Stimulated activated CD8-positive, alpha-beta memory T cell treated with anti-CD3 and anti-CD28 coated beads, Interleukin-7, amount 100 ng/mL, for 4 hours (primary cell): ENCODE measurements at places on chromosomes 5 and 9.

GRCh38 chr9:135906291-135907005 is 898 bp downstream of the CAMSAP1 start:
- DNase-seq: no peak

DNA sequence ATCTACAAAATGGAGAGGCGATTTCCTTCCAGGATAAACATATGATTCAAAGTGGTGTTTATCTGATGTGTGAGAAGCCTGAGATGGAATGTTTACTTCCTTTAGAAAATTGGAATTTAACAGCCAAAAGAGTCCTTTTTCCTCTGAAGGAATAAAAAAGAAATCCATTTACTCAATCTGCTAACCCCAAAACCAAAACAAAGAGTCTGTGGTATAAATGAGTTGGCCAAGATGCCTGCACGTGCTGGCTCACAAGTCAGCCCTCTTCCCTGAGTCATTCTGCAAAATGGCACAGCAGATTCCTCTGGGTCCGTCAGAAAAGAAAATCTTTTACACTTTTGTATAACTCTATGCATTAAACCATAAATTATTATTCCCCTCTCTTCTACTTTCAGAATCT is 60.8 kb downstream of the EBF1 start:
- DNase-seq: no peak

- DNase-seq: no peak
Observed at GRCh38 chr9:124260769-124261603, 3.2 kb downstream of the NEK6 start.

DNA sequence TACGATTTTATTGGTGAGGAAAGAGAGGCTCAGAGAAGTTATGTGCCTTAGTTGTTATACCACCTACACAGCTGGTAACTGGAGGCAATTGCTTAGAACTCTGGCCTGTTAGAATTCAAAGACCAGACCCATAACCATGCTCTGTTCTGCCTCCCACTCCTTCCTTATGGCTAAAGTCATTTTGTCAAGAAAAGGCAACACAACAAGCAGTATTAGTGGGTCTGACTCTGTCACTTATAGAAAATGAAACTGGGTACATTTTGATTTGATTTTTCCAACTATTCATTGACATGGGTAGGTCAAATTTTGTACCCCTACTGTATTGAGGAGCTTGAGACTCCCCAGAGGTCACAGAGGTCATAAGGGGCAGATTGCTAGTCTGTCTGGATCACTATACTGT is 44.5 kb upstream of the NR3C1 start:
- no peak for DNase-seq

- DNase-seq: no peak
Observed at GRCh38 chr5:149239917-149240316, 31.7 kb upstream of the AFAP1L1 start.

DNA sequence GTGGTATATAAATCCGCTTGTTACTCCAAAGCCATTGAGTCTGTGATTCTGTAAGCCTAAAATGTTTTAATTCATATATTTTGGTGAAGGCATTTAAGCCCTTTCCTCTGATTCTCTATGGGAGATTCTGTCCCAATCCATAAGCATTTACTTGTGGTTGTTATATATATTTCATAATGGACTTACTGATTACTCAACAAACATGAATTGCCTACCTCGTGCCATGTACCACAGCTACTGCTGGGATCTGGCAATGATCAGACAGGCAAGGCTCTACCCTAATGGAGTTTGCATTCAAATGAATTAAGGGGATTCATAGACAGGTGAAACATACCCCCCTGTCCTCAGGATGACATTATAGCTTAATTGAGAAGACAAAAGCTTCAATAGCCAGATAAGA is 54.5 kb downstream of the C9orf152 start:
- DNase-seq: no peak
